Stimulated activated CD4-positive, alpha-beta T cell treated with anti-CD3 and anti-CD28 coated beads, Interleukin-1b, Interleukin-23, amount 100 ng/mL, for 1 hour (primary cell): ENCODE measurements at places on chromosomes 6 and 20.

GRCh38 chr6:40049128-40049527 is 114.9 kb upstream of the MOCS1 start:
- no peak for DNase-seq

GRCh38 chr6:145051661-145052060 is 683.7 kb downstream of the EPM2A start:
- DNase-seq = no peak

DNA sequence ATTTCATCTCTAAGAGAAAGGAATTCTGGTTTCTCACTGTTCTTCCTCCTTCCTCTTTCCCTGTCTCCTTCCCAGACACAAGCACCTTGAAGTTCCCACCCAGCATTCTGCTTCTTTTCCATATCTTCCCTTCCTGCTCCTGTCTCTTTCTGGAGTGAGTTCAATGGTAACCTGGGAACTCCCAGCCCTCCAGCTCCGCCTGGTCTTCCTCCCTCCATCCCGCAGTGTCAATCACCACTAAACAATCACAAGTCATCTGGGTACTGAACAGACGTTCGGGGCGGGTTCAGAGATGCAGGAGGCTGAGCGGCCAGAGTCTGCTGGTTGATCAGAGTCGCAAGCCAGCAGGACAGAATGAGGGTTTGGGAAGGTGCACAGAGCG is 7.7 kb downstream of the TTBK1 start:
- DNase-seq = no peak

DNA sequence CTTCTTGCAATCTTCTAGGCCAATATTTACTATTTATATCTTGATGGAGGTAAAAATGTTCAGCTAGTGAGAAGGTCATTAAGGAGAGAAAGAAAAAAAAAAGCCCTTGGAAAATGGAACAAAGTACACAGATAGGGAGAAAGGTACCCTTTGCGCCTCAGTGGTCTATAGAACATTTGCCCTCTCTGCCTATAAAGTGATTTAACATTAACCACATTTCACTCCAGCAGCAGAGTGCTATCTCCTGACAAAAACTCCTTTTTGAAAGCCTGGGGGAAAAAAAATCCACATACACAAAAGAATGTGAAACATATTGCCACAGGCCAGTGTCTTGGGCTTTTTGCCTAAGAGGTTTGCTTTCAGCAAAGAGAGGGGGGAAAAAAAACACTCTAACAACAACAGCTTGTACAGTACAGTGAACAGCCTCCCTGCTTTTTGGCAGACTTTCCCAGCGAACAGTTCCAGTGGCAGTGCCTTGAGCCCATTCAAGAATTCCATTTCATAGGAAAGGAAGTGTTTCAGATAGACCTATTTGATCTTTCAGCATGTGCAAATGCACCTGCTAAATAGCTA is 695 bp downstream of the ARHGAP18 start:
- DNase-seq = no peak

- DNase-seq = no peak
These were observed 46.7 kb downstream of the CNKSR3 start for GRCh38 chr6:154463573-154464419.

DNA sequence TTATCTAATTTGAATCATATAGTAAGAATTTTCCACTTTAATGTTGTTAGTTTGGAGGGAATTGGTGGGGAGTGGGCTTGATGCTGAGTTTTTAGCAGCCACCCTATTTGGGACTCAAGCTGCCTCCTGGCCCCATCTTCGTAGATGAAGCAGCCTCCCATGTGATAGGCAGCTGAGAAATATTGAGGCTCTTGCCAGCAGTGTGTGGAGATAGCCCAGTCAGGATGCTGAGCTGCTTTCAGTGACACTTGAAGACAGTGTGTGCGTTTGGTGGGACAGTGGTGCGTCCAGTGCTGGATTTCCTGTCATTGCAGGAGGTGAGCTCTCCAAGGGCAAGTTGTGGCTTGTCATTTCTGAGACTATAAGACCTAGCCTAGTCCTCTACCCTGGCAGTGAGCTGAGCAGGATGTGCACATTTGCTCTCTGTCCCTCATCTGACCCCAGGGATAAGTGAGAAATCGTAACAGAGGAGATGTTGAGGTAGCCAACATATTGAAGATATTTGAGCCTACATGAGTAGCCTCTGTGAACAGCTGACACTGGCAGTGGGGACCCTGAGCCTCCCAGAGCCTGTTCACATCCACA is 47.9 kb upstream of the RNF8 start:
- no peak for DNase-seq

GRCh38 chr20:40307997-40308396 is 381.0 kb downstream of the MAFB start:
- DNase-seq = no peak

DNA sequence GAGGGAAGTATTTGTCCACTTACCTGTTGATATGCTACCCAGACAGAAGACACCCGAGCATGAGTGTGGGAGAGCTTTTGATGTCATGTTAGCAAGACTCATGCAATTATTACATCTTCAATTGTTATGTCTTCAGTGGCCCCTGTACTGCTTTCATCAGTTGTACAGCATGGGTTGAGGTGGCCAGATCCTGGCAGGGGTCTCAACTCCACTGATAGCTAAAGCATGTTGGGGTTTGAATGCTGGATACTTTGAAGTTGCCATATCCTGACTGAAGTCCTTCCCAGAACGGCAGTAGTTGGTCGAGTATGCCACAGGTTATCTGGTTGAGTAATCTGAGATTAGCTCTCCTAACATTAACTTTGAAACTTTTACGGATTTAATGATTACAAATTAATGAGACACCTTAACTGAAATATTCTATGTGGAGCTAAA is 46.7 kb downstream of the LRRN4 start:
- DNase-seq = no peak

GRCh38 chr20:30487947-30488926 is 769.2 kb upstream of the DEFB115 start:
- no peak for DNase-seq

- DNase-seq = no peak
These were observed 56.3 kb downstream of the FOXO3 start for GRCh38 chr6:108616973-108617372.

DNA sequence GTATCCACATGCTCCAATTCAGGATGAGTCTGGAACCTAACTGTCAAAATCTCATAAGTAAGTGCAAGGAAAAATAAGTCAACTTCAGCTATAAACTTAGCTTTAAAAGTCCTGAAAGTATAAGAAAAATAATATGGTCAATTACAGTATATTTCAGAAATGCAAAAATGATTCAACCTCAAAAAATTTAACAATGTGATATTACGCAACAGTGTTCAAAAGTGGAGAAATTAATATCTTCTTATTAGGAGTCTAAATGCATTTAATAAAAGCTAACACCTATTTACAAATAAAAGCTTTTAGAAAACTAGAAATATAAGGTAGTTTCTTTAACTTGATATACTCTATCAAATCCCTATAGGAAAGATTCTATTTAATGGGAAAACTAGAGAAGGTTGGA is 111.2 kb upstream of the OPRM1 start:
- DNase-seq = no peak

- DNase-seq = no peak
These were observed 35.7 kb downstream of the ADAT2 start for GRCh38 chr6:143414769-143415168.

- DNase-seq = no peak
These were observed at the start of gene WFDC9 for GRCh38 chr20:45631184-45631583. WFDC9 (minus strand) TSS chr20:45631284; CDS start chr20:45610181, 21,103 bp downstream.

- no peak for DNase-seq
These were observed 126.6 kb downstream of the DOK5 start for GRCh38 chr20:54601831-54602515.

DNA sequence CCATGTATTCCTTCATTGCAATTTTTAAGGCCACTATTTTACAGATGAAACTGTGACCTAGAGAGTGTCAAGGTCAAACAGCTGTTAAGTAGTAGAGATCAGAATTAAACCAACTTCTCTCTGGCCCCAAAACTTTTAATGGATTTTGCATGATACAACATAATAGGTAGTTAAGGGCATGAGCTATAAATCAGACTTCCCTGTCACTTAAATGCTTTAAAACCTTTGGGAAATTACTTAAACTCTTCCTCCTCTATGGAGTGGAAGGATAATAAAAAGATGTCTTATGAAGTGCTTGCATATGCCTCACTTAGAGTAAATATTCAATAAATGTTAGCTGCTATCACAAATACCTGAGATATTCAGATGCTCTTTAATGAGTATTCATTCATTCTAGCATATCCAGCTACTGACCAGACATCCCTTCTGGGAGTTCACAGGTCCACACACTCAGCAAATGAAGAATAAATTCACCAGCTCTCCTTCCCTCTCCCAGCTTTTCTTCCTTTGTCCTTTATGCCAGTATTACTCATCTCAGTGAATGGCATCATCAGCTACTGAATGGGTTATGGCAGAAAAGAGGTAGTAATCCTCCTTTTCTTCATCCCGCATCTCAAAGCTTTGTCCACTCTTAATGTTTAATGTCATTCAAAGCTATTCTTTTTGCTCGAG is 36.2 kb downstream of the EYA4 start:
- DNase-seq = no peak

GRCh38 chr20:63617092-63617875 is 9.6 kb downstream of the GMEB2 start:
- DNase-seq = no peak

GRCh38 chr6:8059129-8059528 is 5.1 kb downstream of the BLOC1S5 start:
- no peak for DNase-seq

GRCh38 chr6:158910484-158911440 is 89.2 kb downstream of the RSPH3 start:
- DNase-seq = no peak

DNA sequence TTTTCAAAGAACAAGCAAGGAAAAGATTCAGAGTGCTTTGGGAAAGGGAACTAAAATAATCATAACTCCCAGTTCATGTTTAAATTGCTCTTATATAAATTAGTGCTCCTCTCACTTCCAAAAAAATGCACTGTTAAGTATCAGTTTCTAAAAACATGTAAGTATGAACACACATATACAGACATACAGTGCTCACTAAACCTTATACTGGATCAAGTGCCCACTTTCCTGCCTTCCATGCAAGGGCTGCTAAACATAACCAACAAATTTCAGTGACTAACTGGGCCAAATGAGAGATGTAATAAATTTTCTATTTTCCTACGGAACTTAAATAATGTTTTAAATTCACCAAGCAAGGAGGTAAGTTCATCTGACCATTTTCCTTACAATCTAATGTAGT is 6.4 kb downstream of the TFAP2A start:
- DNase-seq = no peak

DNA sequence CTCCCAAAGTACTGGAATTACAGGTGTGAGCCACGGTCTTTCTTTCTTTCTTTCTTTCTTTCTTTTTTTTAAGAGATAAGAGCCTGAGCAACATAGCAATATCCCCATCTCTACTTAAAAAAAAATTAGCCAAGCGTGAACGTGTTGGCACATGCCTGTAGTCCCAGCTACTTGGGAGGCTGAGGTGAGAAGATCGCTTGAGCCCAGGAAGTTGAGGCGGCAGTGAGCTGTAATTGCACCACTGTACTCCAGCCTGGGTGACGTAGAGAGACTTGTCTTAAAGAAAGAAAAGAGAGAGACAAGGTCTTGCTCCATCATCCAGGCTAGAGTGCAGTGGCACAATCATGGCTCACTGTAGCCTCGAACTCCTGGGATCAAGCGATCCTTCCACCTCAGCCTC is 162.0 kb upstream of the MLN start:
- DNase-seq = no peak

GRCh38 chr6:148340586-148341297 is 1.9 kb upstream of the SASH1 start:
- DNase-seq = no peak

GRCh38 chr6:20870493-20870892 is 336.2 kb downstream of the CDKAL1 start:
- DNase-seq = no peak

DNA sequence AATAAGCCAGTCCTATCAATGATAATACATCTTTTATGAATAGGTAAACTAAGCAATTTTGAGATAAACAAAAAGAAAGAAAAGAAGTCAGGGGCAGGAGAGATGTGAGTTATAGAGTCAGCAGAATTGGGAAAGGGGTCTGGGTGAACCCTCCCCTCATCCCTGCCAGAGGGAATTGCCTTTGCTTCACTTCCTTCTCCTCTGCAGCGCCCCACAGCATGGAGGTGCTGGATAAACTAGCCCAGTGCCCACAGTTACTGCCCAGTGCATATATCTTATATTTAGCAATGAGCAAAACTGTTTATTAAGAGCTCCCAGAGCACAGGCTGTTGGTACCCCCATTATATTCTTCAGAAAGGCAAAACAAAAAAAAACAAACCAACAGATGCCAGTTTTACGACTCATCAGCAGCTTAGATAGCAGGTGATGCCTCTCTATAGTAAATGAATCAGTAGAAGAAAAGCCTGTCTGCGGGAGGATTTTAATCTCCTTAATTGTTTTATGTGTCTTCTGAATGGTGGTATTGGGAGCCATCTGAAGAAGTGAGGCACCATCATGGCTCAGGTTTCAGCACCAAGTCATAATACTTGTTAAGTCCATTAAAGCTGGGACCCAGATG is 419.2 kb downstream of the EPM2A start:
- no peak for DNase-seq

- no peak for DNase-seq
These were observed 23.0 kb upstream of the NAA20 start for GRCh38 chr20:19993958-19994669.

DNA sequence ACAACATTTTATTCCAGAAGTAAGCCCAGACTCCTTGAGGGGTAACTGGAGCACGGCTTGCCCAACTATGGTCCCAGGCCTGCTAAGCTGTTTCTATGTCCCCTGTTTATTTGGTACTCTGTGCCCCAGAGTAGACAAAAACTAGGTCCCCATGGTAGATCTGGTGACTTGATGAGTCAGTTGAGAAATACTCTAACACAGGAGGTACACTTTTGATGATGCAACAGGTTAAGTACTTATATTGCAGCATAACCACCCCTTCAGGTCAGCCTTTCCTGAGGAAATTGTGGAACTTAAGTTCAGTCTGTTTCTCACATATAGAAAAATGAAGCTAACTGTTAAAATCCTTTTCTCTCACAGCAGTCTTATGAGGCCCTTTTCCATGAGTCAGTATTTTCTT is 19.6 kb downstream of the TTPAL start:
- DNase-seq = no peak

DNA sequence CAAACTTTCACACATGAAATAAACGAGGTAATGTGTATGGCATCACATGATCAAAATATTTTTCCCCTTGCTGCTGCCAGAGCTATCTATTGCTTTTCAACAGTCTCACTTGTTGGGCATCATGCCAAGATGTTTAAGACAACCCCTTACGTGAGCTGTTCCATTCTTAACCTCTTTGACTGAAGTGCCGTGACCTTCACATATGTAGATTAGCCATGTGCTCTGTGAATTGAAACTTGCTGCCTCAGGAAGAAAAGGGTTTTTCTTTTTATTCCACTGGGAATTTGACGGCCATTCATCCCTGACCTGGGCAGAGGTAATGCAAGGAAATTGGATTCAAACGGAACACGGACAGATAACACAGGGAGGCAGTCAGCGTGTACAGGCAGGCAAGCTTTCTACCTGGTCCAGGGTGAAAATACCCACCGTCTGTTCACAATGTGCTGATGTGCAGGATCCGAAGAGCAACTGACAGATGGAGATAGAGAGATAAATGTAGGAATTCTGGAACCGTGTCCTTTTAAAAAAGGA is 14.2 kb downstream of the ARID1B start:
- DNase-seq = no peak

- DNase-seq = no peak
These were observed 106.5 kb downstream of the HFE start for GRCh38 chr6:26193467-26194328.

GRCh38 chr20:4045741-4046140 is 30.4 kb upstream of the RNF24 start:
- no peak for DNase-seq
